SW 1271 (cell line): ENCODE measurements at places on chromosomes 6 and 20.

DNA sequence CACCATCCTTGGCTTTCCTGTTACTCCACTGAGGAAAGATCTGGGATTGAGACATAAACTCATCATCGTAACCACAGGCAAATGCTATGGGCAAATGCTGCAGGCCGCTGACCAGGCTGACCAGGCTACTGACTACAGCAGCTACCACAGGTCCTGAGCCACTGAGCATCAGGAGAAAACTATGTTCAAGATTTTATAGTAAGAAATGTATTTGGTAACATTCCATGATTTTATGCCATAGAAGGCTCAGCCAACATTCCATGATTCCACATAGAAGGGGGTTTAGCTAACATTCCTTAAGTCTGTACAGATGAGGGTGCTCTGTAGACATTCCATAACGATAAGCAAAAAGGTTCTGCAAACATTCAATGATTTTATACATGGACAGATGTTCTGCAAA lies 16.1 kb upstream of the B4GALT5 start:
- DNase-seq = no peak

GRCh38 chr20:31700747-31701146 lies 21.9 kb downstream of the BCL2L1 start:
- DNase-seq = no peak

GRCh38 chr20:19828232-19828631 lies 70.2 kb downstream of the RIN2 start:
- DNase-seq = peak; percentile 78

- DNase-seq = no peak
These were observed 394.7 kb upstream of the SULF2 start for GRCh38 chr20:48180024-48180423.
